Cardiac muscle cell (in vitro differentiated cells and primary cell): ENCODE measurements at places on chromosomes 7 and 10.

DNA sequence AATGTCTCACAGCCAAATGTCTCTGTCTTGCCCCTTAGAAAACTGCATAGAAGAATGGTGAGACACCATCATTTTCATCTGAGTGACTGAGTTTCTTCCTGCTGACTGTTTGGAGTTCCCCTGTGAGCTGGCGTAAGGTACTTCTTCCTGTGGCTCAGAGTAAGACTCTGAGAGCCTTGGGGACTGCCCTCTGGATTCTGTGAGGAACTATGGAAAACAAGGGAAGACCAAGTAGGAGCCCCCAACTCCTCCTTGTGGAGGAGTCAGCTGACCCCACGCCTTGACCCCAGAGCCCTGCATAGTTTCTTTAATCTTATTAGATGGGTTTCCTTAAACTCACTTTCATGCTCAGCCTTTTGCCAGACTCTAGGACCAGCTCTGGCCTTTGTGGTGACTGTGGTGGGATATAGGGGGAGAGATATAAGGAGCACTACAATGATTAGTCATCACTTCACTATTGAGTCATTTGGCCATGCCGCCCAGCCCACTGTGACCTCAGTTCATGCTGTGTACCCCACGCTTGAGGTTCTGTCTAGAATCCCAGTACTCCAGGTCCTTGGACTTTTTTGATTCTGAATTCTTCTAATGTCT, 51.8 kb upstream of the FAM133B start:
- DNase-seq, result no peak

DNA sequence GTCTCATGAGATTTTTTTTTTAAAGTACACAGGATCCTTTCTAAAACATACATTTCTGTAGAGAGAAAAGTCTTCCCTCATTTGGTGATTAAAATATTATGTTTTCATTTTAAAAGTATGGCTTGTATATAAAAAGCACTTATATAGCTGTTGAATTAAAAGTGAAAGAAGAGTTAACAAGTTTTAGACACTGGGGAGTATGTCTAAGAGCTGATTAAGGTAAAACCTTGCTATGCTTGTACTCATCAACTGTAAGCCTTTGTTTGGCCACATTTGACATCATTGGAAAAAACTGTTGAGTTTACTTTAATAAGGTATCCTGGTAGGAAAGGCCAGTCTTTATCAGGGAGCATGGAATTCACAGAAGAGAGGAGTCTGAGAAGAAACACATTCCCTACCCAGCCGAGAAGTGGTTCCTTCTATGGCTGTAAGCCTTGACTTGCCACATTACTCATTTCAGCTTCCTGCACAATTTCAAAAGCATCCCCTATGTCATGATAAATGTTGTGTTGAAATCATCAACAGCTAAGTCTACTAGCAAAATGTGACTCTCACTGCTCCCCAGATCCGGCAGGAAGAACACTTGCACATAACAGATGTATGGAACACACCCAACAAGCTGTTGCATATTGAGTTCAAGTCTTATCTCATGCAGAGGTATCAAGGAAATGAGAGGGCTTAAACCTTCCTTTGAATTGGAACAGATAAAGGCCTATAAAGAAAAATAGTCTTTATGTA, 171.8 kb upstream of the CDK1 start:
- peak; percentile 5 for DNase-seq

GRCh38 chr7:4129481-4130122, 552.5 kb upstream of the FOXK1 start:
- no peak for DNase-seq

- no peak for DNase-seq
Observed at GRCh38 chr10:12841426-12841825, 160.1 kb downstream of the CCDC3 start.

GRCh38 chr7:128164061-128164954, 76.8 kb upstream of the LEP start:
- DNase-seq, result peak; percentile 42
